ENCODE measurements at places on chromosomes 2 and 18. TPM values are rescaled to one million over a fixed set of nuclear protein-coding genes. Genes with fewer than 3 reads are reported as not detected.

Gene CCNT2
- total RNA-seq, result 23.1 TPM

Gene FEV
- total RNA-seq, result not detected

Gene PLB1
- 1.3 TPM for total RNA-seq

Gene ALPP
- total RNA-seq, result not detected

Gene GAL3ST2
- total RNA-seq, result 0.46 TPM

Gene RESP18
- total RNA-seq, result not detected

Gene REEP1
- 0.07 TPM for total RNA-seq

Gene RIT2
- not detected for total RNA-seq

Gene NLRC4
- 0.03 TPM for total RNA-seq

Gene SRBD1
- 11.1 TPM for total RNA-seq
